Activated CD4-positive, alpha-beta memory T cell treated with anti-CD3 and anti-CD28 coated beads, Interleukin-2, amount 10 ng/mL, durations not matched to agents 7 days and 5 days (primary cell): ENCODE measurements at places on chromosomes 12 and 14. TPM values are rescaled to one million over a fixed set of nuclear protein-coding genes. Genes with fewer than 3 reads are reported as not detected.

The ZNF705A gene
- total RNA-seq = not detected

The NID2 gene
- total RNA-seq = 0.15 TPM

The KRT7 gene
- 9.3 TPM for total RNA-seq

The TMEM121 gene
- total RNA-seq = 9.6 TPM

The KCNH3 gene
- 0.58 TPM for total RNA-seq

The CCND2 gene
- total RNA-seq = 401 TPM

The EGLN3 gene
- total RNA-seq = 12.0 TPM

The KRT77 gene
- total RNA-seq = not detected
